ENCODE measurements at places on chromosomes 2 and 18.
A peak's percentile ranks its signal among the peaks of the same experiment; 100 is the strongest.

- no peak for DNase-seq
These were observed 49.1 kb downstream of the GREB1L start for GRCh38 chr18:21291106-21291505.

DNA sequence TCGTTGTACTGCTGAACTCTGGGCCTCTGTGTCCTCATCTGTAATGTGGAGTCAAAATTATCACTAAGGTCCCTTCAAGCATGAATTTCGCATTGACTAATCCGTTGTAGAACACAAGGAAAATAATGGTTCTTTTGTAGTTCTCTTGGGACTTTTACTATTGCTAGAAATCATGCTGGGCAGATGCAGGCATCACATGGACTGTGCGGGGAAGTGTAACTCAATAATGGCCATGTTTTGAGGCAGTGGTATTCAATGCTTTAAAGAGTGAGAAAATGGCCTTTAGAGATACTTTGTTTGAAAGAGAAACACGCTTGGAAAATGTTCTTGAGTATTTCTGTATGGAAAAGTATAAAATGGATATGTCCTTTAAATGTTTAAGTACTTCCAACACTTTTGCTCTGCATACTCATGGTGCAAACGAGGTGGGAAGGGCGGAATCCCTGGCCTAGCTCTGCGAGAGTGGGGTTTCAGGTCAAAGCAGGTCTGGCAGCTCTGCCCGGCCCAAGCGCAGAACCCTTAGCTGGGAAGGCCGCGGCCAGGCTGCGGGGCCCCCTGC, 117.3 kb upstream of the MSTN start:
- no peak for DNase-seq

- peak; percentile 23 for DNase-seq
These were observed 292.5 kb downstream of the ALK start for GRCh38 chr2:29628862-29629261.

DNA sequence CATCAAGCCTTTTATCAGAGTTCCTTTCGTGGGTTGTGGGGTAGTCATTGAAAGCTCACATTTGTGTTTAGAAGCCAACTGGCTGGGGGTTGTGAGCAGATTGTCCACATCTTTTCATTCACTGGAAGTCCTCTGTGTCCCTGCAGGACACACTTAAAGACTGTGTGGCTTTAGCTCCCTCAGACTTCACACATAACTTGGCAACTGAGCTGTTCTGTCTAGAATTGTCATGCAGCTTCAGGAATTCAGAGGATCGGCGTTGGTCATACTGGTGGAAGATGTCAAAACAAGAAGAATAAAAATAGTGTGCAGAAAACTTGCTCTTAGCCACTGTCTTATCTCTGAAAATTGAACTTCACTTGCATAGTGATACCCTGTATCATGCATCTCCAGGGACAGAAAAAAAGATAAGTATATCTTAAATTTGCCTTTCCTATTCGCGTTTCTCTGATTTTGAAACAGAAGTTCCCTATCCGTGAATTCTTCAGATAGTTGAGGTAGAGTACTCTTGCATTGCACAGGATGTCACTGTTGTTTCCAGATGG, 49.6 kb downstream of the TRAPPC12 start:
- no peak for DNase-seq

DNA sequence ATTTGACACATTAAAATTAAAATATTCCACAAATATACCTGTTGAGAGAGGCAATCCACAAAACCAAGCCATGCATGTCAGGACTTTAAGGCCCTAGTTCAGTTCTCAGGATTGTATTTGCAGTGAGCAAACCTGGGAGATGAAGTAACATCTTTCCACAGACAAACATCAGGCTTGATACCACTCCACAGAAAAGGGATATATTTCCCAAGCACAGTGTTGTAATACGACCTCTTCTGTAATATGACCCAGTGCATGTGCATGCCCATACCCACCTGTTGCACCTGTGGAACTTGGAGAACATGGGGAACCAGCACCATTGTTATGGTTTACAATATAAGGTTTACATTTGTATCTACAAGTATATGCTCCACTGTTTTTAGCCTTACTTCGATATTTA, 184.0 kb downstream of the PDE11A start:
- no peak for DNase-seq

DNA sequence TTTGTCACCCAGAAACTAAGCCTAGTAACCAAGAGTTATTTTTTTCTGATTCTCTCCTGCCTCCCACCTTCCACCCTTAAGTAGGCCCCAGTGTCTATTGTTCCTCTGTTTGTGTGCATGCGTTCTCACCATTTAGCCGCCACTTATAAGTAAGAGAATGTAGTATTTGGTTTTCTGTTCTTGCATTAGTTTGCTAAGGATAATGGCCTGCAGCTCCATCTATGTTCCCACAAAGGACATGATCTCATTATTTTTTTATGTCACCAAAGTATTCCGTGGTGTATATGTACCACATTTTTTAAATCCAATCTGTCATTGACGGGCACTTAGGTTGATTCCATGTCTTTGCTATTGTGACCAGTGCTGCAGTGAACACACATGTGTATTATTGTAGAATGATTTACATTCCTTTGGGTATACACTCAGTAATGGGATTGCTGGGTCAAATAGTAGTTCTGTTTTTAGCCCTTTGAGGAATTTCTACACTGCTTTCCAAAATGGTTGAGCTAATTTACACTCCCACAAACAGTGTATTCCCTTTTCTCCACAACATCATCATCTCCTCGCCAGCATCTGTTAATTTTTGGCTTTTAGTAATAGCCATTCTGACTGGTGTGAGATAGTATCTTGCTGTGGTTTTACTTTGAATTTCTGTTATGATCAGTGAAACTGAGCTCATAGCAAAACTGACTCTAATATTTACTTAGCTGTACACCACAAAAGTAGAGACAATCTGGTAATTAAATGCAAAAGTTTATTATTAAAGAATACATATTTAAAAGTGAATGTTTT, 660.1 kb upstream of the SLC8A1 start:
- no peak for DNase-seq

DNA sequence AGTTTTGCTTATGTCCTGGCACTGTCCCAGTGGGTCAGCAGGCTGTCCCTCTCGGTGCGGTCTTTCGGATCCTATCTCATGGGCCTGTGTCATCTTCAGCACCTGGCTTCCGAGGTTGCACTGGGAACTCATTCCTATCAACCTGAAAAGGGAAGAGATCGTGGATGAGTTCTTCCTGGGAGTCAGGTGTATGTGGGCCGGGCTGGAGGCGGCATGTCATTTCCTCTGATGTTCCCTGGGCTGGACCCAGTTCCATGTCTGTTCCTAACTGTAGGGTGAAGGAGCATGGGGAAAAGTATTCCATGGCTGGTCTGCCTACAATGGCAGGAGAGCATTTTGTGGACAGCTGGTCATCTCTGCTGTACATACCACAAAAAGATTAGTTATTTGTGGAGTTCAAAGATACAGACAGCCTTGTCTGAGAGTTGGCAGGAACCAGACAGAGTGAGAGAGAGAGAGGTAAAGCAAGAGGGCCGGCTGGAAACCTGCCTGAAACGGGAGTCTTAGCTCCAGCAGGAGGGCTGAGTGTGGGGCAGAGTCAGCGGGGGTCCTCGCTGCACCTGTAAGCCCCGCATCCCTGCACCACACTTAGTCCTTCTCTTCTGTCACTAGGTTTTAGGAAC, 25.2 kb downstream of the FAM228A start:
- no peak for DNase-seq

DNA sequence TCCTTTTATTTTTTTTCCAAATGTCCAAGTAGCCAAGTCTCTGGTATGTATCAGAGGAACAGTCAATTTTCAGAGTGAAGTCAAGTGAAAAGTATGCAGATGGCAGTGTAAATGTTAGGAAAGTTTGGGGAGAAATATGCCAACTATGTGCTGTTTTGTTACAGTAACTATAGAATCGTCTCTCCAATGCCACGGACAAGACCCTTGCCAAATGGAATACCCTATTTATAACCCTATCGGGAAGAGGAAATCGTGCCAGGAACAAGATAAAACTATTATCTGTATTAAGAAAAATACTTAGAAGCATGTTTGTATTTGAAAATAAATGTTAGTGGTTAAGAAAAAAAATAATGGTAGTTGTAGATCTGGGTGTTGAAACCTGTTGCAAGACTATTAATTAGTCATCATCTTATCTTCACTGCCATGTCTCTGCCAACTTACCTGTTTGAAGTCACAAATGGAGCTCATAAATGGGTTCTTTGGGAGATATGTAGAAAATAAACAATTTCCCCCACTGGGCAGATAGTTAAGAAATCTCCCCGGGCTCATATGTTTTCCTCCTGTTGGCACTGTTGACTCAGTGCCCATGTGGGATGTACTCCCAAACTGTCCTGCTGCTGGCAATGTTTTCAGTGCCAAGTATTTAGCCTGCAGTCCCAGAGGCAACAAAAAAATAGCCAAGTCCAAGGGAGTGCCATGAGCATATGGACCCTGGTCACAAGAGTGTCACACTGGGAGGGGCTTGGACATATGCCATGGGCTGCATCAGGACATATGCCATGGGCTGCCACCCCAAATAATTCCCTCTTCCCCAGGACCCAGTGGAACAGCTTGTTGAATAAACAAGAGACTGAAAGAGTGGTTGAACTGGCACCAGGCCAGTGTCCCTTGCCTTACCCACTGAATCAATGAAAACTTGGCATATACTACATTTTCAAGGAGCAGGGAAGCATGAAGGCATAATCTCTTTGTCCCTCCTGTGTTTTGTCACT, 366.9 kb downstream of the OSR1 start:
- DNase-seq: peak; percentile 74

DNA sequence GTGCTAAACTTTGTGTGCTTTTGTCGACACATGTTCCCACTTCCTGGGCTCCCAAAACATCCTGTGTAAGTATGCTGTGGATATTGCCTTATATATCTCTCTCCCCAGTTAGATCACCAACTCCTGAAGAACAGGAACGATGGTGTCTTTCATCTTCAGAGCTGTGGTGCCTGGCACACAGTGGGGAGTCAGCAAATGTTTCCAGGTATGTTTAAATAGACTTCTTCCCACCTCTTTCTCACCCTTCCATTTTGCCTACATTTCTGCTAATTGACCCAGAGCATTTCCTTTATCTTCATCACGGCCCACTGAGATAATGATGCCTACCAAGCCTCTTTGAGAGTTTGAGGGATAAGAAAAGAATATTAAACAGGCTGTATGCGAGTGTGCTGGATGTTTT, 60.7 kb downstream of the RND3 start:
- DNase-seq: no peak

DNA sequence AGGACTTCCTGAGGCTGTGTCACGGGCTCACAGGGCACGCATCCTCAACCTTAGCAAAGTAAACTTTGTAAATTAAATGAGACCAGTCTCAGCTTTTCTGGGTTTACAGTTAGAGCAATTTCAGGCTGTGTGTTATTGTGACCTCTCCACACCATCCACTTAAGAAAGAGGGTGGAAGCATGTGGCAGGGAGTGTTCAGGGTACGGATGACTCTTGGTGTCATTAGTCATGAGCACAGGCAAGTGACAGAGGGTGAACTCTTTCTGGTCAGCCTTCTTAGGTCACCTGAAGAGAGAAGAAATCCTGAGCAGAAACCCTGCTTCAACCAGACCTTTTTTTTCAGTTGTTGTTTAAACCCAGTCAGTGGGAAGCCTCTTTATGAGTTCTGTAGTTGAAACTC, 207.9 kb downstream of the ICOS start:
- no peak for DNase-seq

GRCh38 chr2:105570757-105571156, 171.9 kb upstream of the FHL2 start:
- no peak for DNase-seq

DNA sequence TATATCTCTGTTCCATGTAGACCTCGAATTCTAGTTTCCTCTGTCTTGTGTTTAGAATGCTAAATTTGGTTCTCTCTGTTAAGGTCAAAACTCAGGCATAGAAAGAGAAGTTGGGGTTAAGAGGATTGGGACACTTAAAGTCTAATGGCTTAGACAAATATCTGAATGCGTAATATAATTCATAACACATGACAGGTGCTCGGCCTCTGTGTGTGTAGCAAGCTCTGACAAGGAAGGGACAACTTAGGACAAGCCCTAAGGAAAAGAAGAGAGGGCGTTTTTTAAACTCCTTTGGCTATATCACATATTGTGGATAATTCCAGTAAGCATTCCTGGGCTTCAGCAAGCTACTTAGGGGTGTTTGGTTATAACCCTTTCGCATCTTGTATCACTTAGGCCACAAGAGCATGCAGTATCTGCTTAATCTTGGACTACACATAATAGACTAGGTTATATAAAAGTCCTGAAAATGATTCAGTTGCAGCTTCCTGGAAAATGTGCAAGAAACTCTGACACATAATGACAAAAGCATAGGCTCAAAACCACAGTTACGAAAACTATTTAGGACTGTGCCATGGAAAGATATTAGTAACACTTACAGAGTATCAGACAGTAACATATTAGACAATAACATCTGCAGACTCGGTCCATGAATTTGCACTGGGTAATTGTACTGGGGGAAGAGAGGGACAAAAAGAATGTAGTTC, 16.1 kb upstream of the CREB1 start:
- DNase-seq: peak; percentile 96

- DNase-seq: no peak
These were observed 22.5 kb upstream of the PLEKHM3 start for GRCh38 chr2:208047840-208048239.

DNA sequence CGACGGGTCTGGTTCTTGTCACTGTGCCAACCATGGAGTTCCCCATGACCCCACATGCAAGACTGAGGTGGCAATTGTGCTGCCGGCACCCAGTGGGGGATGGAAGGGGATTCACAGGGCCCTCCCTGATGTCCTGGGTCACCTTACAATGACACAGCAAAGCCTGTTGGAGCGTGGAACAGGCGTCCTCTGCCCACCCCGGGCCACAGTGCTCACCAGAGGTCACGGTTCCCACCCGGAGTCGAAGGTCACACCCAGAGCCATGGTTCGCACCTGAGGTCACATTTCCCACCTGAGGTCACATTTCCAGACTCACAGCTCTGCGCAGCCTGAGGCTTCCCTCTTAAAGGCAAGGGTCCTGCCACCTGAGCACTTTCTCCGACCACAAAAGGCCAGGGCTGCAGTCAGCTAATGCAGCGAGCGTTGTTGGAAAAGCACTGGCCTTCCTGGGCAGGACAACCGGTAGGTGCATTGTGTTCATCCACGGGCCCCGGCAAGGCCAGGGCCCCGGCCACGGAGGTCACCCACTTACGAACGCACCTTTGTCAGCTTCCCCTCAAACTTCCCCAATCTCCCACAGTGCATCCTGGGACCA, 24.0 kb downstream of the KIF1A start:
- DNase-seq: no peak

DNA sequence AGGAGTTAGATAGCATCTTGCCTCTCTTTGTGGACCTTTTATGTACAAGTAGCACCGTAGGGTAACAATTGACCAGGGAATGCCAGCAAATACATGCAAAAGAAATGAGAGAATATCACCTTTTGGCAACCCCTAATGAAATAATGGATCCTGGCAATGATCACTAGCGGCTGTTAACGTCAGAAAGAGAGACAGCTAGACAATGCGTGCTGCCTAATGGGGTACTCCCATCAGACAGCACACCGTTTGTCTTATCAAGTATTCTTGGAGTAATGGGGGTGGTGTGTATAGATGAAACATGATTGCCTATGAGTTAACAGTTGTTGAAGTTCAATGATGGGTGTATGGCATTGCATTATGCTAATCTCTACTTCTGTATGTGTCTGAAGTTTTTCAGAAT, 1.6 kb downstream of the ELAC1 start:
- DNase-seq: no peak

Measured in astrocyte of the spinal cord (primary cell).